Calu3 (cell line): ENCODE measurements at places on chromosomes 1 and 21. TPM values are rescaled to one million over a fixed set of nuclear protein-coding genes. Genes with fewer than 3 reads are reported as not detected.

Gene OR2T35
- total RNA-seq = not detected in 2 replicates

Gene CACHD1
- total RNA-seq = 2.5 and 3.5 TPM in 2 replicates

Gene PRMT2
- 47.5 and 59.4 TPM in 2 replicates for total RNA-seq

Gene S1PR1
- not detected in 2 replicates for total RNA-seq

DNA sequence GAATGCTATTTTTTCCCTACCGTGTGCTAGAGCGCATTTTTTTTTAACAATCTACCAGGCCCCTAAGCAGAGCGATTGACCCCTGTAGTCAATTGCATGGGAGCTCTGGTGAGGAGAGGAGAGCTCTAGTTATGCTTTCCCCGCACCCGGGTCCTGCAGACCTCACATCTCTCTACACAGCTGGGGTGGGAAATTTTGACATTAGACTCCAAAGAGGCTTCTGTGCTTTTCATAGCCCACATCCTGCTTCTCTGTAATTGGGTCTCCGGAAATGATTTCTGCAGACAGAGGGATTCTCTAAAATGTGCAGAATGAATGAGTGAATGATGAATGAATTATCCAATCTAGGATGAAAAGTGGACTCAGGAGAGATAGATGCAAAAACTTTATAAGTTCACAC lies 41.5 kb upstream of the DUSP10 start:
- no peaks in the 10 kb centered on the region for H3K27me3 ChIP-seq
- no peak for DNase-seq
- no peak overlapping the region for H3K4me3 ChIP-seq

- no peak overlapping the region for H3K27ac ChIP-seq
- no peak overlapping the region for H3K4me3 ChIP-seq
- H3K36me3 ChIP-seq = no peaks in the 10 kb centered on the region
- no peak for DNase-seq
- no peaks in the 10 kb centered on the region for H3K4me1 ChIP-seq
Measured at GRCh38 chr1:12215118-12215961, 14.5 kb upstream of the VPS13D start.

DNA sequence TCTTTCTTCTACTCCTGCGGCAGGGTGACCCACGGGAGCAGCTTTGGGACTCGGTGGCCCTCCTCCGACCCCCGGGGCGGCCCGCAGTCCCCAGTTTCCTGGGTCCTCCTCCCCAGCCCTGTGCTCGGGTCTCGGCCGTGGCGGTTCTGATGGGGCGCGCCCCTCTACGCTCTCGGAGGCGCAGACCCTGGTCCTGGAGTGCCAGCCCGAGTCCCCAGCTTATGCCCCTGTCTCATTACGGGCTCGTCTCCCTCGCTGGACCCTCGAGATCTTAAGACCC lies 430 bp downstream of the BTG2 start:
- peak overlapping the region; percentile 68 for H3K4me3 ChIP-seq
- peaks cover 18% of the 10 kb centered on the region for H3K36me3 ChIP-seq
- peaks cover 31% of the 10 kb centered on the region for H3K4me1 ChIP-seq
- H3K27ac ChIP-seq = no peak overlapping the region
- peaks cover 53% of the 10 kb centered on the region for H3K27me3 ChIP-seq
- DNase-seq = no peak

- no peak overlapping the region for H3K27ac ChIP-seq
- no peaks in the 10 kb centered on the region for H3K36me3 ChIP-seq
- no peaks in the 10 kb centered on the region for H3K4me1 ChIP-seq
Measured at GRCh38 chr1:181079382-181079781, 9.1 kb upstream of the IER5 start.
